Activated T-cell treated with anti-CD3 and anti-CD28 coated beads, Interleukin-2, amount 50 U/mL, for 72 hours (primary cell): ENCODE measurements at places on chromosomes 2 and 18. TPM values are rescaled to one million over a fixed set of nuclear protein-coding genes. Genes with fewer than 3 reads are reported as not detected.

DNA sequence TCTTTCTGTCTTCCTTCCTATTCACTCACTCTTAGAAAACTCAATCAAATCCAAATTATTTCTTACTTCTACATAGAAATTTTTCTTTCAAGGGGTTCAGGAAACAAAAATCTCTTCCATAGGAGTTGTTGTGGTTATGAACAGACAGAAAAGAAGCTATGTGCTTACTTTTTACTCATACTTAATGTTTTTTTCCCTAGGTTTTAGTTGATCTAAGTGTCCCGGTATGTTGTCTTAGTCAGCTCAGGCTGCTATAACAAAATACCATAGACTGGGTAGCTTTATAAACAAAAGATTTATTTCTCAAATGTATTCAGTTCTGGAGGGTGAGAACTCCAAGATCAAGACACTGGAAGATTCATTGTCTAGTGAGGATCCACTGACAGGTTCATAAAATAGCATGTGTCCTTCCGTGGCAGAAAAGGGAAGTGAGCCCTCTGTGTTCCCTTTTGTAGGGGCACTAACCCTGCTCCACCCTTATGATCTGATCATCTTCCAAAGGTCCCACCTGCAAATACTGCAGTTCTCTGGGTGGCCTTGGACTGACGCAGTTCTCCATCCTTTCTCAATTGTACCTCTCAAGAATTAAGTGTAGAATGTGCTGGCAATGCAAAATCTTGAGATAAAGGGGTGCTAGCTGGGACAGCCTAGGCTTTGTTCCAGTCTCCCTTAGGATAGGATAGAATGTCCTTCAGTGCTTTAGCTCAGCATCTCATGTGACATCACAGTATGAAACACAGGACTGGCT lies 14.4 kb upstream of the VRK2 start:
- no peak for DNase-seq

DNA sequence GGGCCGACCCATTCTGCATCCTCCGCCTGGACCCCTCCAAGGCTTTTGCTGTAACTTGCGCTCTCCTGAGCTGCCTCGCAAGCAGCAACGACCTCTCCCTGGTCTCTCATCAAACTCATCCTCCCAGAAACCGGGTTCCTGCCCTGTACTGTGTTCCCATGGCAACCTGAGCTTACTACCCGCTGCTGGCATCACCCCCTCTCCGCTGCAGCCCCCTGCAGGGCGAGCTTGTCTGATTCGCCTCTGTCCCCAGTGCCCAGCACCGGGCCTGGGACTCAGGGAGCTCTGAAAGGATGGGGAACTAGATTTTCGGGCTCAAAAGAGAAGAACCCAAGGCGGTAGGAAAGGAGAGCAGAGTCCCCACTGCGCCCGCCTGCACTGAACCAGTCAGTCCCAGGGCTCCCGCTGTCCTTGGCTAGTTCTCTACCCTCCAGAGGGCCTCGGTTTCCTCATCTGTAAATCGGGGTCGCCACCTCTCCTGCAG lies 463 bp downstream of the HS1BP3 start:
- no peak for DNase-seq

DNA sequence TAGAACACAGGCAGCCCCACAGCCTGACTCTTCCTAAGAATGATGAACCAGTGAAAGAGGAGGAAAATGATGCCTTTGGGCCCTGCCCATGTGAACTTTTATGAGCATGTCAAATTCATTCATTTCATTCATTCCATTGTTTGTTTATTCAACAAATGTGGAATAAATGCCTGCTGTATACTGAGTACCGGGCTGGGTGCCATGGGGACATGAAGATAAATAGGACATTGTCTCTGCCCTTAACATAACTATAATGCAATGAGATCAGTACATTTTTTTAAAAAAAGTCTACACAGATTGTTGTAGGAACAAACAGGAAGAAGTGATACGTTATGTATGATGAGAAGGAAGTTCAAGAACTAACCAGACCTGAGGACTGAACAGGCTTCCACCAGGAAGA lies 14.7 kb downstream of the MREG start:
- no peak for DNase-seq

- no peak for DNase-seq
These were observed 10.2 kb downstream of the SP110 start for GRCh38 chr2:230209422-230210051.

DNA sequence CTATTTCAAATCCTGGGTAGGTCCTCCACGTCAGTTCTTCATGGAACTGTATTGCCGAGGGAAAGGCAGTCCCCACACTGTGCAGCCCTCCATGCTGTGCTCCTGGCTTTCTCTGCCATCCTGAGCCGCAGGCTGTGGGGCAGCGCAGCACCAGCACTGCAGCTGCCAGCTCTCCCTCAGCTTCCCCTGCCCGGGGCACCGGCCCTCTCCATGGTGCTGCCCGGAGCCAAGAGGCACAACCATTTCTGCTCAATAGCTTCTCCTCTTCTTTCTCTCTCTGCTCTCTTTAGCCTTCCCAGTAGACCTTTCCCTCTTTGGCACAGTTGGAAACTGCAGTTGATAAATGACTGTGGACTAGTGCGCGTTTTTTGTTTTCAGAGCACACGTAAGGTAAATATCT lies 12.1 kb downstream of the ANKRD23 start:
- DNase-seq: no peak

- no peak for DNase-seq
These were observed 85.2 kb downstream of the NDUFA10 start for GRCh38 chr2:239939736-239940483.

- DNase-seq: no peak
These were observed 311.5 kb upstream of the ID2 start for GRCh38 chr2:8370258-8370802.

GRCh38 chr2:144477957-144478311 lies 42.0 kb downstream of the ZEB2 start:
- no peak for DNase-seq

GRCh38 chr2:174577967-174578589 lies 19.5 kb downstream of the WIPF1 start:
- peak; percentile 63 for DNase-seq

DNA sequence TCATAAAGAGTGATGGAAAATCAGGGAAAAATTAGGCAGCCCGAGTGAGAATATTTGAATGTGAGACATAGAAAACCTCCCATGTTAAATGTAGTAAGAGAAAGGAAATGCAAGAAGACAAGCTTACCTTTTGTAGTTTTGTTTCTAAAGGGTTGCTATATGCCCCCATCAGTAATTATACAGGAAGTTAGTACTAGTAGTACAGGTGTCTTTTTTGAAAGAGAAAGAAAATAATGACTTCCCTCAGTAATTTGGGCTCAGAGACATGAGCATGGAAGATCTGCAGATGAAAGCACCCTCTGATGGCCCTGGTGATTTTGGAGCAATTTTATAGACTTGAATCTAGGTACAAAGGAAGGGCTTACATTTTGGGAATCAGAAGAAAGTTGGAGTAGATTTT lies 80.8 kb downstream of the RHBDD1 start:
- no peak for DNase-seq

GRCh38 chr2:85779641-85780315 lies 26.0 kb downstream of the ATOH8 start:
- DNase-seq: no peak

- DNase-seq: no peak
These were observed 115.3 kb downstream of the FEZ2 start for GRCh38 chr2:36482576-36483214.

- no peak for DNase-seq
These were observed 362.3 kb downstream of the FBXO15 start for GRCh38 chr18:73785300-73785699.

DNA sequence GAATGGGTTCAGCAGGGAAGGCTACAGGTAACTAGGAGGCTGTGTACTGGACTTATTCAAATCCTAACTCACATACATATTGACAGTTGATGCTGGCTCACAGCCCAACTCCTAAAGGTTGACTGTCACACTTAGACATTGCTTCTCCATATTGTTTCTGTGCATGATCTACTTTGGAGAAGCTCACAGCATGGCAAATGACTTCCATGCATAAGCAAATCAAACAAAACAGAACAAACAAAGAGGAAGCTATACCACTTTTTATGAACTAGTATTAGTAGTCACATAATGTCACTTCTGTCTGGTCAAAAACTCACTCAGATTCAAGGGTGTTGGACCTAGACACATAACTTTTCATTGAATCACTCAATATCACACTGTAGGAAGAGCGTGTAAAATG lies 43.8 kb upstream of the CDH19 start:
- DNase-seq: no peak

DNA sequence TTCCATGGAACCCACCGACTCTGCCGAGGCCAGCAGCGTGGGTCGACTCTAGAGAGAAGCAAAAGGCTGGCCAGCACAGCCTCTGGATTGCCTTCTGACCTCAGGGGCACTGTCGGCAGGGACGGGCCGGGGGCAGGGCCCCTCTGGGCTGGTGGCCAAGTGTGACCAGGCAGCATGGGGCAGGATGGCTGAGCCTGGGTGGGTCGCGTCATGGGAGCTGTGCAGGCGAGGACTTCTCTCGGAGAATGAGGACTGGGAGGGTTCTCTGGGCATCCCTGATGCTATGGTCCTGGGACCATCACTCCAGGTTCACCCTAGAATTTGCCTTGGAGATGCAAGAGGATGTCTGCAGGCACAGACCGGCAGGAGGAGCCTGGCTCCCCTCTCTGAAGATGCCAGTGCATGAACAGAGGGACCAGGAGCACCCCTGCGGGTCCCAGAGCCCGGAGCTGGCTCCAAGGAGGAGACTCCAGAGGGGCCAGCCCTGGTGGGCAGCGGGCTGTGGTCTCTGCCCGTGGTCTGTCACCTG lies 289.2 kb downstream of the NDUFA10 start:
- no peak for DNase-seq

DNA sequence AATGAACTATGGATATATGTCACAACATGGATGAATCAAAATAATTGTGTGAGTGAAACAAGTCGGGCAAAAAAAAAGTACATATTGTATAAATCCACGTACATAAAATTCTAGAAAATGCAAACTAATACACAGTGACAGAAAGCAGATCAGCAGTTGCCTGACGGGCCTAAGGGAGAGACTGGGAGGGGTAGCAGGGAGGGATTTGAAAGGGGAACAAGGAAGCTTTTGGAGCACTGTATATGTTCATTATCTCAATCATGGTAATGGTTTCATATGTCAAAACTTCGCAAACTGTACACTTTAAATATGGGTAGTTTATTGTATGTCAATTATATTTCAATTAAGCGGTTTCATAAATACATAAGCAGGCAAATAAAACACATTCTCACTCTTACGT lies 153.8 kb downstream of the ANKRD44 start:
- DNase-seq: no peak

DNA sequence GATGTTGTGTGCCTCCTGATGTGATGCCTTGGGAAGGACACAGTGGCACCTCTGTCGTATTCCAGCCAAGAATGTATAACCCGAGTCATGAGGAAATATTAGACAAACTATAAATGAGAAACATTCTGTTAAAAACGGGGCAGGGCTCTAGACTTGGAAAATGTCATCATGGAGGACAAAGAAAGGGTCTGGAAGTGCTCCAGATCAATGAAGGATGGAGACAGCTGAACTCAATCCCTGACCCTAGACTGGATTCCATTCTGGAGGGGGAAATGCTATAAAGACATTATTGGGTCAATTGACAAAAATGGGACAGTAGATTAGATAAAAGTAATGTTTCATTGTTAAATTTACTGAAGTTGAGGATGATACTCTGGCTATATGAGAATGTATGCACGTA lies 92.1 kb downstream of the SLC4A3 start:
- DNase-seq: no peak

GRCh38 chr2:60502144-60502543 lies 51.3 kb downstream of the BCL11A start:
- DNase-seq: no peak

- DNase-seq: no peak
These were observed 25.4 kb downstream of the SLC40A1 start for GRCh38 chr2:189555232-189555631.

GRCh38 chr2:182248362-182248761 lies 178.5 kb downstream of the PDE1A start:
- DNase-seq: no peak

GRCh38 chr2:173657996-173658717 lies 303.5 kb downstream of the CDCA7 start:
- no peak for DNase-seq

Gene CERS6
- total RNA-seq: 11.2 TPM

Gene IL1RN
- total RNA-seq: 18.5 TPM

Gene RTP5
- total RNA-seq: 0.12 TPM

Gene MC2R
- not detected for total RNA-seq

Gene DRC1
- not detected for total RNA-seq
